Activated CD4-positive, alpha-beta T cell treated with anti-CD3 and anti-CD28 coated beads, Interleukin-2, Interleukin-6, amounts not matched to agents 100 ng/mL and 50 ng/mL, durations not matched to agents 16 hours and 8 hours (primary cell): ENCODE measurements at places on chromosomes 3 and 15.
A peak's percentile ranks its signal among the peaks of the same experiment; 100 is the strongest.

DNA sequence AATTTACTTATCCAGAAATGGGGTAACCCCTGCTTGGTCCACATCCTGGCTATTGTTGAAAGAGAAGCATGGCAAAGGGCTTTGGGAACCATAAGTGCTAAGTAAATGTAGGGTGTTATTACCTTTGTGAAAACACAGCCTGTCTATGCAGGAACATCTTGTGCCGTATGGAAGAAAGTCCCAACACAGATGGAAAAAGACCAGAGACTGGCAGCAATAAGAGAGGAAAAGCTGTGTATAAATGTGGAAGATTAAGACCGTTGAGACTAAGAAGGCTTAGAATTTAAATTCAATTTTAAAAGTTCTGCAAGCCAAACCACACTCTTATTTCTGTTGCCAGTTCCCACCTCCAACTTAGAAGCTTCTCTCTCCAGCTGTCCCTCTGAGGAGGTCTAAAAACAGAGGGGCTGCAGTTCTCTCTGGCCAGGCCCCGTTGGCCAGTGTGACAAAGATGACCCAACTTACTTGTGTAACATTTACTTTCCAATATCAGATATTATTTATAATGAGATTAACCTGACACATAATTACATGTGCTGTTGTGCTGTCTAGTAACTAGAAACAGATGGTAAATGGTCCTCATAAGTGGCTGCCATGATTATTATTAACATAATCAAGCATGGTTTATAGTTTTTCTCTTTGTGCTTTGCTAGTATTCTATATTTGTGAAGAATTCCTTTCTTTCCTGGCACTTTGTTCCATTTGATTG, 7.0 kb downstream of the MINDY4B start:
- DNase-seq: no peak

DNA sequence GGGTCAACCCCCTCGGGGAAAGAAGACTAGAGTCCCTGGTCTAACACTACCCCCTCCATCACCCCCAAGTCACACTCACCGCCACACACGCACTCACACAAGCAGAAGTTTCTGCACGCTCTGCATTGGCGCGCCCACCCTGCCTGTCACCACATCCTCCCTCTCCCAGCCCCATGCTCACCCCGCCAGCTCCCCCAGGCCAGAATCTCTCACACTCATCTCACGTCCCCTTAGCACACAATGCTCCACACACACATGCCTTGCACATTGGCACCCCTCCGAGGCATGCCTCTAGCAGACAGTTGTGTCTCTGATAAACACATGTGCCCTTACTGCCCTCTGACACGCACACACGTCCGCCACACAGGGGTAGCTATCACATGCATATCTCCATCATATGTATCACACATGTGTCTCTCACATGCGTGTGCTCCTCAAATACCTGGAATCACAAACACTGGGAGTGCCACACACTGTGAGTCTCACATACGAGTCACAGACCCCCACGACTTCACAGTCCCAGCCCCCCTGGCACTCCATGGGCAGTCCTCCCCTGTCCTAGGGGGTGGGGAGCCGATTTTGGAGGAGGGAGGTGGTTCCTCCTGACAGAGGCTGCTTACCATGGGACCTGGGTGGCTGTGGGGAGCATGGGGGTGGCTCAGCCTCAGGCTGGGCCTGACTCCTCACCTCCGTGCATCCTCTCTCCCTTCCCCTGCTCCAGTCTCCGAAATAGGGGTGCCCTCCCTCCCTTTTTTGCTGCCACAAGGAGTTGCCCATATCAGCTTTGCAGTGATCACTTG, 898 bp downstream of the FBLN2 start:
- DNase-seq: no peak

DNA sequence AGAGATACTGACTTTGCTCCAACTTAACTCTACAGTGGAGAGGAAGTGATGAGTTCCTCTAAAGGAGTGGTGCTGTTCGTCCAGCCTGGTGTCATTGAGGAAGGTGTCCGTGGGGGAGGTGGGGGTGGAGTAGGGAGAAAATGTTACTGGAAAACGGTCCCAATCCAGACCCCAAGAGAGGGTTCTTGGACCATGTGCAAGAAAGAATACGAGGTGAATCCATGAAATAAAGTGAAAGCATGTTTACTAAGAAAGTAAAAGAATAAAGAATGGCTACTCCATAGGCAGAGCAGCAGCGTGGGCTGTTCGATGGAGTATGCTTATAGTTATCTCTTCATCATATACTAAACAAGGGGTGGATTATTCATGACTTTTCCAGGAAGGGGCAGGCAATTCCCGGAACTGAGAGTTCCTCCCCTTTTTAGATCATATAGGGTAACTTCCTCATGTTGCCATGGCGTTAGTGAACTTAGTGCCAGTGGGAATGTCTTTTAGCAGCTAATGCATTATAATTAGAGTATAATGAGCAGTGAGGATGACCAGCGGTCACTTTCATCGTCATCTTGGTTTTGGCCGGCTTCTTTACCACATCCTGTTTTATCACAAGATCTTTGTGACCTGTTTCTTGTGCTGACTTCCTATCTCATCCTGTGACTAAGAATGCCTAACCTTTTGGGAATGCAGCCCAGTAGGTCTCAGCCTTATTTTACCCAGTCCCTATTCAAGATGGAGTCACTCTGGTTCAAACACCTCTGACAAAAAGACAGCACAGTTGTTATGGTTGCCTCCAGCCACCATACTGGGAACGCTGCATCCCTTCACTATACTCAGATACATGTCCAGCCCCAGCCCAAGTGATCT, 38.6 kb downstream of the CLEC3B start:
- peak; percentile 69 for DNase-seq

DNA sequence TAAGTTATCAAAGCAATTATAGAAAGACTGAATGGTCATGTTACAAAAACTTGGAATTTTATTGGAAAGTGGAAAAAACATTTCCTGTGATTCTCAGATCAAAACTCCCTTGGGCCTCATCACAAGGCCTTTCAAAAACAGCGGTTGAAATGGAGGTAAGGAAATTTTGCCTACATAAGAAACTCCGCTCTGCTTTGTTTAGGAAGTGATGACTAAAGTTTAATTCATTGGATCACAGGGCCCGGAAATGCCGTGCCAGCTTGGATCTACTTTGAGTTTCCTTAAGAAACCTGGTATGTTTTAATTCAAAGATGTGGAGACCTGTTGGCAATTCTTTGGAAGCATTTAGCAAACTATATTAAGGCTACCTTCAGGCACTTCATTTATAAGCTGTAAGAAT, 143.9 kb upstream of the MME start:
- no peak for DNase-seq

- no peak for DNase-seq
Observed at GRCh38 chr3:81218023-81218422, 543.4 kb downstream of the GBE1 start.

GRCh38 chr3:53780171-53780570, 66.0 kb downstream of the CHDH start:
- DNase-seq: no peak
